Fibroblast of mammary gland (primary cell): ENCODE measurements at places on chromosomes 4 and X.
A peak's percentile ranks its signal among the peaks of the same experiment; 100 is the strongest.

DNA sequence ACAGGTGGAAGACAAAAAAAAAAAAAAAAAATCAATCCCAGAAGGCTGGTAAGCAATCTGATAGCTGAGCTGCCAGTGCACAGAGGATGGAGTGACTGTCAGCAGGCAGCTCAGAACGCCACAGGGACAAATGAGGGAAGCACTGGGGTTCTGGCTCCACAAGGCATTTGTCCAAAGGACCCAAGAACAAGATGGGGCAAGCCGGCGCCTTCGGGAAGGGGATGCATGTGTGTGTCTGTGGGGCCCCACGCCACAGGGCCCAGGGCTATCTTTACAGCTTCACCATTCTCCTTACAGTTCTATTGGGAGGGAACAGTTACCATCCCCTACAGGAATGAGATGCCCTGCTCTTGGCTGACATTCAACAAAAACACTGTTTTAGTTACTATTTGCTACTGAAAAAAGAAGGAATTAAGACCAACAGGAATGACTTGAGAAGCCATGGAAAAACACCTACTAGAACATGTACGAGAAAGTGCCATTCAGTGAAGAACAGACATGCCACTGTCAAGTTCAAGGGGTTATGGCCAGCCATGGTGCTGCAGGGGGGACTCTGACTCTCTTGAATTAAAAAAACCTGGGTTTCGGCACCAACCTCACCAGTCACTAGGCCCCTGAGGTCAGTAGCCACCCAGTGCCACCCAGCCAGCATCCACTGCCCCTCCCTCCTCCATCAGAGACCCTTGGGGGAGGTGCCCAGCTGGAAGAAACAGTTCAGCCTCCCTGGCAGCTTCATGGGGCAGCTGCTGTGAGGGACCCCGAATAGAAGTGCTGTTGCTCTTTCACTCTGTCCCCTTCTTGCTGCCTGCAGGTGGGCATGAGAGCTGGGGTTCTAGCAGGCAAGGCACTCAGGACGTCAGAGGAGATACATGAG lies 18.5 kb downstream of the WDR1 start:
- DNase-seq: no peak

DNA sequence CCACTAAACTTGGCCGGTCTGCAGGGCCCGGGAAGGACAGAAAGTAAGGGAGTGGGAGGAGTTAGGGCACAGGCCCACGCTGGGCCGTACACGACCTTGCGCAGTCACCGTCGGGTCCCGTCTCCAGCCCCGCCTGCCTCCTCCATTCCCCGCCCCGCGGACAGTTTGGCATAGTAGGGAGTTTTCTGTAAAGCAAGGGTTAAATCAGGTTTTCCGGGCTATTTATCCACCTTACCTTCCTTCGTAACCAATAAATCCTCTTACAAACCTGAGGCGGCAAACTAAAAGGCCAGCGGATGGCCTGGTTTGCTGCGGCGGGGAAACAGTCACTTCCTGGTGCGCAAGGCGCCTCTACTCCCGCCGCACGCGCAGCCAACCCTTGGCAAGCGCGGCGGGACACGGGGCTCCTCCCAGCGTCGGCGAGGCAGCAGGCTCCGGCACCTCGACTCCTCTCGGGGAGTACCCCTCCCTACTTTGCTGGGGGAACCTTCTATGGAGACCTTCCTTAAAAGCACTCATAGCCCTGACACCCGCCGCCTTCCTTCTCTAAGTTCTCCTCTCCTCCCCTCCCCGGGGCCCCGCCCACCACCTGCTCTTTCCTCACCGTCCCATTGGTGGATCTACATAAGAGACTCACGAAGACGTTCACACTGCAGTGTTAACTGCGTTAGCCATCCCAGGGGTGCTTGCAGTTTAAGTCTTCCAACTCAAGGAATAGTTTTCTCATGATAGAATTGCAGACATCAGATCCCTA lies at the start of gene TRMT2B:
Gene TRMT2B, minus strand, starts transcription at position 563 of the 754 bp plus-strand sequence. CDS start 9,822 bp downstream, outside the sequence.
- peak; percentile 72 for DNase-seq

- DNase-seq: no peak
Observed at GRCh38 chr4:6356076-6356560, 86.5 kb downstream of the WFS1 start.

GRCh38 chr4:99827454-99827853 lies 10.8 kb downstream of the DAPP1 start:
- DNase-seq: peak; percentile 8

GRCh38 chrX:19650996-19651395 lies 135.7 kb upstream of the MAP3K15 start:
- DNase-seq: no peak

DNA sequence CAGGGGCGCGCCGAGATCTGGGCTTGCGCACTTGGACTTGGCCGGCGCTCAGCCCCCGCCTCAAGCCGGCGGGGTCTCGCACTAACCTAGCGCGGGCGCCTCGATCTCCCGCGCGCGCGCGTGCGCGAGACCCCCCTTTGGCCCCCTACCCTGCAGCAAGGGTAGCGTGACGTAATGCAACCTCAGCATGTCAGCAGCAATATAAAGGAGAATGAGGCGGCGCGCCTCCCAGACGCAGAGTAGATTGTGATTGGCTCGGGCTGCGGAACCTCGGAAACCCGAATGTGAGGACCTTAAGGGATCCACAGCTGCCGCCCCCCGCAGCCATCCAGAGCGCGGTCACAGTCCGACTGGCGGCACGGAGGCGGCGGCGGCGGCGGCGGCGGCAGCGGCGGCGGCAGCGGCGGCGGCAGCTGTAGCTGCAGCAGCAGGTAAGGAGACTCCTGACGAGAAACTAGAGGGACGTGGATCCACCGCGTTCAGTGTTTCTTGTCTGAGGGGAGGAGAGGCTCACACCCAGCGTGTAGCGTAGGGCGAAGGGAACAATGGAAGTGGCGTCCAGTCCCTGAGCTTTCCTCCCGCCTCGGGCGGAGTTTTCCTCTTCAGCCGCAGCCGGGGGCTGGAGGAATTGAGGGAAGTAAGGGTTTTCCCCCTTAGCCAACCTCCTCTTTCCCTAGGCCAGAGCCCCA lies at the start of the genes SATL1 and ZNF711:
Gene SATL1, minus strand, starts transcription at position 19 of the 689 bp plus-strand sequence. CDS start 134,811 bp downstream, outside the sequence.
Gene ZNF711, plus strand, starts transcription at position 231 of the 689 bp plus-strand sequence. CDS start 3,582 bp downstream, outside the sequence.
- peak; percentile 18 for DNase-seq

GRCh38 chr4:134544303-134544770 lies 342.7 kb upstream of the PABPC4L start:
- DNase-seq: peak; percentile 1

GRCh38 chr4:55610381-55610780 lies 18.3 kb upstream of the PDCL2 start:
- no peak for DNase-seq

GRCh38 chrX:9867226-9867625 lies 81.0 kb downstream of the SHROOM2 start:
- DNase-seq: no peak

DNA sequence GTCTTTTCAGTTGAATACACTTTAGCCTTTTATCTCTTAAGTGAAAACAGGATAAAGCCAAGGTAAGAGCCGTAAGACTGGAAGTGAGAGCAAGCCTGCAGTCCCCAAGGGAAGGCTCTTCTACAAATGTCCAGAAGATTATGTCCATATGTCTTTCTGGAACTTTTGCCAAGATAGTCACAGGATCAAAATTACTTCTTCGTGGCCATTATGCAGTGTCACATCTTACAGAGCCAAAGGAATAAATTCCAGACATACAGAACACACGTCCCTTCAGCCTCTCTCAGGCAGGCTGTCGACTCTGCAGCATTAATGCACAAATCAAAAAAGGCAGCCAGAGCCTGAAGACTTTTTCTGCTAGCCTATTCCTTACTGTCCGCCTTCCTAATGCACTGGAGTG lies 10.9 kb upstream of the GATB start:
- DNase-seq: peak; percentile 18

DNA sequence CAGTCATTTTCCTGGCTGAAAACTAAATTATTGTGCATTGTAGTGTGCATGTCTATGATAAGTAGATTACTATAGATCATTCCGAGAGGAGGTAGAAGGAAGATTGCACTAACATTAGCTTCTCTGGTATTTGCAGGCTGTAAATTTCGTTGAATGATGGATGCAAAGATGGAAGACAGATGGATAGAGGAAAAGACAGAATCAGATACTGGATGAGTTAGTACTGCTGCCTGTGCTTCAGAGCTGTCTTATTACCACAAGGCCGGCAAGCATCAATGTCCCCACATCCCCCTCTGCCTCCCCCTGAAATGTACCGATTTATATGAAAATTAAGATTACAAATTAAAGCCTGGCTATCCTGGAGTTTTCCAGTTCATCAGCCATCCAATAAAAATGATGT lies 17.7 kb downstream of the NAA11 start:
- DNase-seq: no peak

- peak; percentile 38 for DNase-seq
Observed at GRCh38 chr4:110518889-110519490, 43.0 kb downstream of the ENPEP start.

DNA sequence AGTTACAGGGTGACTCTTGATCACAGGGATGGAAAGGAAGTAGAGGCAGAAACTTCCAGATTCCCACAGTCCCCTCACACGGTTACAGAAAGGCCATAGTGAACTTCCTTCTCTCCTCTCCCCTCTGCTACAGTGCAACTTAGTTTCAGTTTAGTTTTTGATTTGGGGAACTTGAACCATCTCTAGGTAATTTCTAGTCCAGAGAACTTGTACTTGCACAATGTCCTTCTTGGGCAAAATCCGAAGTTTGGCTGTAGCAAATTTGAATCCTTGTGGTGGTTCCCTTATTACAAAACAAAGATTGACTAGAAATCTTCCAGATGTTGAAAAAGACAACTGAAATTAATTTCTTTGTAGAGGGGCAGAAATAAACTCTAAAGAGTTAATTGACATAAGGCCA lies 1.2 kb upstream of the BLTP1 start:
- no peak for DNase-seq

GRCh38 chr4:119206178-119206577 lies 6.3 kb upstream of the USP53 start:
- DNase-seq: no peak

- no peak for DNase-seq
Observed at GRCh38 chr4:143354990-143355389, 18.3 kb downstream of the GAB1 start.

- DNase-seq: no peak
Observed at GRCh38 chr4:119478446-119479179, 150.0 kb downstream of the PDE5A start.

DNA sequence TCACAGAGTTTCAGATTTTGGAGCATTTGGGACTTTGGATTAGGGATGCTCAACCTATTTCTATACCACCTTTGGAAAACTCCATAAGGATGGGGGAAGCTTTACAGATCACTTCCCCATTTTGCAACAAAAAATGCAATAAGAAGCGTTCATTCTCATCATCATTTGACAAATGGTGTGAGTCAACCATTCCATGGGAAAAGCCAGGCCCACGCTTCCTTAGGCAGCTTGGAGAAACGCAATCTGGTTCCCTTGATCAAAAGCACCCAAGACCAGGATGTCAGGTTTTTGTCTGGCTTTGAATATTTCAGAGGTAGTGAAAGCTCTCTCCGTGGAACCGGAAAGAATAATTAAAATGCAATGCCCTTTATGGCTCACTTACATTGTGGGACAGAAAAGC lies 79.3 kb upstream of the C4orf50 start:
- no peak for DNase-seq

GRCh38 chr4:152979731-152980330 lies 43.7 kb downstream of the FHDC1 start:
- DNase-seq: no peak

- DNase-seq: no peak
Observed at GRCh38 chr4:10050261-10050661, 29.0 kb upstream of the SLC2A9 start.

- no peak for DNase-seq
Observed at GRCh38 chr4:181468451-181468850, 774.8 kb upstream of the TENM3 start.

GRCh38 chr4:173181848-173182247 lies 13.2 kb downstream of the GALNT7 start:
- peak; percentile 79 for DNase-seq

- DNase-seq: no peak
Observed at GRCh38 chrX:18003876-18004275, 142.8 kb upstream of the RAI2 start.
